ENCODE measurements at places on chromosomes 16 and 17.

DNA sequence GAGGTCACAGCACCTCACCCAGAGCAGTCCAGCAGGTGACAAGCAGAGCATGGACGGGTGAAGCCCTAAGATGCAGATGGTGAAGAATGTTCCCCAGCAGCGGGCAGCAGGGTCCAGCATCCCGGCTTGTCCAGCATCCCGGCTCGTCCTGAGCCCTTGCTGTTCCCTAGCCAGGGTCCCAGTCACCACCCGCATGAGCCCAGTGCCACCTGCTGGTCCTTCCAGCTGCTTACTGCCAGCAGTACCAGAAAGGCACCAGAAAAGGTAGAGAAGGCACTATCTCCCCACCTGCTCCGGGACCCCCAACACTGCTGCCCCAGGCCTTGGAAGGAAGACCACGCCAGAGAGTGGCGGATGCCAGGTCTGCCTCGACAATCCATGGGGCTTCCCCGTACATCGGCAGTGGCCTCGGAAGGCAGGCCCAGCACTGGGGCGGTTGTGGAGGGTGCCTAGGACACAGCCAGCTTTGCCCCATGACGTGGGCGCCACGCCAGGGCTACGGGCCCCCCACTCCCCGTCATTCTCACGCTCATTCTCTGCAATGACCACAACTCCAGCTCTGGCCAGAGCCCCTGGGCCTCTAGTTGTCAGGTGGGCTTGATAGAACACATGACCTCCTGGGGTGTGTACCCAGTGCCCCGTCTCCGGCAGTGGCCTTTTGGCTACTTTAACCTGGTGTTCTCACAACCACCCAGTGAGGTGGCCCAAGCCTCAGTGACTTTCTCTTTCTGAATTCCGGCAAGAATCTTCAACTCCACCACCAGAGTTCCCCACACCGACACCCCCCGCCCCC is 1.4 kb downstream of the CENPX start:
- peak; percentile 64 for DNase-seq

- DNase-seq: peak; percentile 95
Observed at GRCh38 chr16:10080051-10080772, 102.0 kb downstream of the GRIN2A start.

- DNase-seq: no peak
Observed at GRCh38 chr17:48202959-48203358, 95.4 kb downstream of the SNX11 start.

GRCh38 chr16:2005646-2006045 is 4.0 kb downstream of the ZNF598 start:
- no peak for DNase-seq

- no peak for DNase-seq
Observed at GRCh38 chr17:28345419-28346198, 10.0 kb downstream of the TNFAIP1 start.

- no peak for DNase-seq
Observed at GRCh38 chr17:41258406-41258805, 3.2 kb downstream of the KRTAP9-9 start.

DNA sequence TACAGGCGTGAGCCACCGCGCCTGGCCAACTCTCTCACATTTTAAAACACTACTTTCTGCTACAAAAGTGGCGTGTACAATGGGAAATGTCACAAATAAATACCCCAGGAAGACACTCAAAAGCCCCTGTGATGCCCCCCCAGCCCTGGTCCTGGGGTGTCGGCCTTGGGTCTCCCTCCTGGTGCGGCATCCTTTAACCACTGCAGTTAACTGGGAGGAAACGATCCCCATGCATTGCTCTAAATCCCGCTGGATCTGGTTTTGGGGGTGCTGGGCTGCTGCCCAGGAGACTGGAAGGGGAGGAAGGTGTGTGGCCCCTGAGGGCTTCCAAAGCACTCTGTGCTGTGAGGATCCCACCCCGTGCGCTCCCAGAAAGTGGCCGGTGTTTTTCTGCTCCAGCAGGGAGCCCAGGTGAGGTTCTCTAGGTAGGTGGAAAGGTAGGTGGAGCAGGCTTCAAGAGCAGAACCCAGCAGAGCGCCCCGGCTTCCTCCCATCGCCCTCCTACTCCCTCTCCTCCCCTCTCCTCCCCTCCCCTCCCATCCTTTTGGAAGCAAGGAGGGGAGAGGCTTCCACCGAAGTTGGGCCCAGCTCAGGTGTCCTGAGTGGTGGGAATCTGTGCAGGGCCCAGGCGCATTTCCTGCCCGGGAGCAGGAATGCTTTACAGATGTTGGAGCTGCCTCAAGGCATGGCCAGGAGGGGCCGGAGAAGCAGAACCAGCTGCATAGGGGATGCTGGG is 363.3 kb downstream of the SEC14L1 start:
- no peak for DNase-seq

- DNase-seq: no peak
Observed at GRCh38 chr17:38575781-38576180, 30.0 kb downstream of the SRCIN1 start.

GRCh38 chr17:57943645-57944044 is 11.6 kb downstream of the CUEDC1 start:
- no peak for DNase-seq

DNA sequence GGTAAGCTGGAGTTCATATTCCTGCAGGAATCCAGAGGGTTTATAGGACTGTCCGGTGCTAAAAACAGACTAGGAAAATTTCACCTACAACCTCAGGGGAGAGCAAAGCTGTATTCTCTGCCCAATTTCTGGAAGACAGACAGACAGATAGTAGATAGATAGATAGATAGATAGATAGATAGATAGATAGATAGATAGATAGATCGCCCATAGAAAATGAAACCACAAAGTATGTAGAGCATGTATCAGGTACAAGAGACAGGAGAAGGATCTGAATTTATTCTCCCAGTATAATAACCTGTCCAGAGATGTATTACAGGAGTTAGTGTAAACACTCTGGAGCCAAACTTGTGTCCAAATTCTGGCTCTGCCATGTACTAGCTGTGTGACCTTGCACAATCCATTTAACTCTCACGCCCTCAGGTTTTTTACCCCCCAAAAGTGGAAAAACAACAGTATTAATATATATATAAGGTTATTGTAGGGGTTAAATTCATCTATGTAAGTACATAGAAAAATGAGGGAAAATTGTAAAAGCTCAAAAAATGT is 2.1 kb upstream of the ABCA6 start:
- no peak for DNase-seq

DNA sequence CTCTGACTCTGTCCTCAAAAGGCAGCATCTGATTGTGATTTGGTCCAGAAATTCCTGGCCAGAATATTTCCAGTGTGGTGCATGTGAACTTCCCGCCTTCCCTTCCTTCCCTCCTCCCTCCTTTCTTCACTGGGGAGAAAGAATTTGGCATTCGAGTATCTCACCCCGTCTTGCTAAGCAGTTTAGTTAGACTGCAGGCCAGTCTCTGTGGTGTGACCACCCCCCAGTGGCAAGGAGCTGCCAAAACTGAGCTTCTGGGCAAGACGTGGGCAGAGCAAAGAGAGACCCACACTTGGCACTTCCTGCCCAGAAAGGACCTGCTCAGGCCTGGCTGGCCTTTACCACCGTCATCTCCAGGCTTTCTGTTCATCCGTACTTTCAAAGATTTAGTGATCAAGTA is 36.4 kb downstream of the SNX20 start:
- peak; percentile 35 for DNase-seq

GRCh38 chr17:59627274-59627673 is 7.6 kb downstream of the CLTC start:
- DNase-seq: no peak
